EL (cell line): ENCODE measurements at places on chromosomes 13 and 19.

GRCh38 chr19:7415163-7415856, 66.6 kb downstream of the ARHGEF18 start:
- no peak for DNase-seq

GRCh38 chr13:95624020-95624419, 20.5 kb downstream of the DZIP1 start:
- peak; percentile 50 for DNase-seq

DNA sequence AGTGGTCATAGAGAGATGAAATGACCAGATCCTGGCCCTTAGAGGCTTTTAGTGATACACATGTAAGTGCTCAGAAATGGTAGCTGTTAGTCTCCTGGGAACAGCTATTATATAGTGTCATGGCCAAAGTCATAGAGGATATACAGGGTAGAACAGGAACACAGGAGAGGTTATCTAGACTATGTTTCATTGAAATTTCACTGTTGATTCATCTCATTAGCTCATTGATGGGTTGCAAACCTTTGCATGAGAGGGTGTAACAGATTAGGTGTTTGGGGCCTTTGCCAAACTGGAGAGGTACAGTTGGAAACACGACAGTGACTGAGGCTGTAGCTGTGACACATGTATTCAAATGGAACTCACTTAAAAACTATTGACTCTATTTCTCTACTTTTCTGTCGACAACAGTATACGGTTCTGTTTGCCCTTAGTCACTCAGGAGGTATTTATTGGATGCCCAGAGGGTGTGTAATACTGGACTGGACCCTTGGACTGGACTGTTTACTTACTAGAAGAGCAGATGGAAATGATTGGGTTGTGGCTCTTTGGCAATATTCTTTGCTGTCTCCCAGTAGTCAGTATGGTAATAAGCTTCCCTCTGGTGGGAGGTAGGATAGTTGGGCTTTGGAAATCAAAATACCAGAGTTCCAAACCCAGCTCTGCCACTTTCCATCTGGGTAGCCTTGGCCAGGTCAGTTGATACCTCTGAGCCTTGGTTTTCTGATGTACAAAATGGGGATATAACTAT, 29.8 kb downstream of the ARHGAP35 start:
- DNase-seq, result peak; percentile 95

DNA sequence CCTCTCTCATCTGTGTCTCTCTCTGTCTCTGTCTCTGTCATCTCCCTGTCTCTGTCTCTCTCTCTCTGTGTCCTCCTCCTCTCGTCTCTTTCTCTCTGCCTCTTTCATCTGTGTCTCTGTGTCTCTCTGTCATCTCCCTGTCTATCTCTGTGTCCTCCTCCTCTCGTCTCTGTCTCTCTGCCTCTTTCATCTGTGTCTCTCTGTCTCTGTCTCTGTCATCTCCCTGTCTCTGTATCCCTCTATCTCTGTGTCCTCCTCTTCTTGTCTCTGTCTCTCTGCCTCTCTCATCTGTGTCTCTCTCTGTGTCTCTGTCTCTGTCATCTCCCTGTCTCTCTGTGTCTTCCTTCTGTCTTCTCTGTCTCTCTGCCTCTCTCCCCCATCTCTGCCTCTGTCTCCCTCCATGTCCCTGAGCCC, 551 bp upstream of the EBI3 start:
- DNase-seq, result no peak

GRCh38 chr13:85935868-85936467, 136.7 kb upstream of the SLITRK6 start:
- DNase-seq, result no peak

DNA sequence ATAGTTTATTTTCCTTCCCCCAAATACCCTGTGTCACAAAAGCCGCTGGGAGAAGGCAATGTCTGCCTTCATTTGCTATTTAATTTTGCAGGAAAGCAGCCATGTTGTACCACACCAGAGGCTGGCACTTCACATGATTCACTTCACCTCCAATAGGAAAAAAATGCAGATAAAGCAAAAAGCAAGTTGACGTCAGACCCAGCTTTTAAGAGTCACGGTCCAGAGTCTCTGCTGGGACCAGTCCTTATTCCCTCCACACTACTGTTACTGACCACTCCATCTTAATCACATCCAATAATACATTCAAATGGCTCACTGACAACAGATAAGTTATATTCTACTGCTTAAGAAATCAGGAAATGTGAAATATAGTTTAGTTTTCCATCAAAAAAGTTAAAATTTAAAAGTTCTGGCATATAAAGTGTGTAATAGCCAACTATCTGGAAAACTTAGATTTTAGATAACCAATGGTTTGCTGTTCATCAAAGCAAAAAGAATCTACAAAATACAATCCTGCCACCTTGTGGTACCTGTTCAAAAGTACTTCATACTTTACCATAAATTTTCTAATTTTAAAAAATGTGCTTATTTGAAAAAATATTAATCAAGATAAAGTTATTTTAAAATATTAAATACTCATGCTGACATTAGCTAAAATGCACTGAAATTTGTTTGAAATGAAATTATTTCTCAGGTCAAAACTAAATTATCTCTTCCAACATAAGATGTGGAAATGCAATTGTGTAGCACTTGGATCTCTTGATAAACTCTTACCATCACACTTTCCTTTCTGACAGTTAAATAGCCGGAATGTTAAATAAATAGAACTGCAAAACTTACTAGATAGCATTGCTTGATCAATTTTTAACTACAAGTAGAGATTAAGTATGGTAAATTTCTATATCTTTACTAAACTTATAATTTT, 97.3 kb downstream of the SERP2 start:
- DNase-seq, result peak; percentile 34

- no peak for DNase-seq
Measured at GRCh38 chr13:27489456-27489855, 39.1 kb upstream of the MTIF3 start.

DNA sequence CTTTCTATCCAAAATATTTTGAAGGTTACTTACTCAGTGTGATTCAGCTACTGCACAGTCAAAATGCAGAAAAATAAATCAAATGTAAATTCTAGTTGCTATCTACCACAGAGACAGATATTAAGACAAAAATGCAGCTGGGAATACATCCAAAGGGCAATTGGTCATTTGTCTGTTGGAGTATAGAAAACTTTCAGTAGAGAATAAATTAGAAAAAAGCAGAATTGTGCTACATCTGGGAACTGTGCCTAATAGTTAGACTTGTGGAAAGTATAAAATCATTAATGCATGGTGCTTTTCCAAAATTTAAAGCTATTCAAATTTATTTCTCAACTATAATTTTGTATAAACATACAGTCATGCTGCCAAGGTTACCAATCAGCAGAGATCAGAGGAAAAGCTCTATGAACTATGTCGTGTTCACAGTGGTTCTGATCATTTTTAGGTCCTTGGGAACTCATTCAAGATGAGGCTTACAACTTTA, 1635.8 kb downstream of the PCDH9 start:
- peak; percentile 77 for DNase-seq

DNA sequence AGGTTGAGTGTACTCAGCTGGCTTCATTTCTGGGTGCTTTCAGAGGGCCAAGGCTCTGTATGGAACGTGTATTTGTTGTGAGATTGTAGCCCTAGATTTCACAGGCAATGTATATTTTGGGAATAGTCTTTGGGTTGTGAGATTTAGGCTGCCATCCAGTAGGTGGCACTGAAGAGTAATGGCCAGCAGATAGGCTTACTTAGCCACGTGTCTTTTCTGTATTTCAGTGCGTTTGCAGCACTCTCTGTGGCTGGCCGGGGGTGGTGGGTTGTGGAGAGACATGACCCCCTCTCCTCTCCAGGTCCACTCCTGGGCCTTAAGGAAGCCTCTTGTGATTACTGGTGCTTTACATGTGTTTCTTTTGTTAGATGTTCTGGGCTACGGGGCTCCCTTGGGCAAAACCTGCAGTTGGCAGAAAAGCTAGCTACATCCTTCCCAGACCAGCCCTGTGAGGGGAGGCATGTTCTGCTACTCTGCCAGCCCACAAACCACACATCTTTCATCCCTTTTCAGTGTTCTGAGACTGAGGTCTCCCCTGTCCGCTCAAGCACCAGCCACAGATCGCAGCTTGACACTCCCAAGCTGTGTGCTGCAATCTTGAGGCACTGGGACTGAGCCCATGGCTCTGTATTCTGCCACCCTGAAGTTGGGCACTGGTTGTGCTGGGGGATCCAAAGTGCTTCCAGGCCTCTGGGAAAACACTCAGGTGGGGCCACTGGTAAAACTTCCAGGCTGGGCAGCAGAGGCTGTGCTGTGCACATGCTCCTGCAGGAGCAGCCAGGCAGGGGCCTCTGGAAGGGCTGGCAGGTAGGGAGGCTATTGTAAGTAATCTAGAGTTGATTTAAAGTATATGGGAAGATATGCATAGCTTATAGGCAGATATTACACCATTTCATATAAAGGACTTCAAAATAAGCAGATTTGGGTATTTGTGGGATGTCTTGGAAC, 1096.8 kb upstream of the PCDH20 start:
- peak; percentile 2 for DNase-seq

GRCh38 chr13:51229731-51230130, 7.5 kb downstream of the FAM124A start:
- DNase-seq, result no peak

GRCh38 chr19:2542341-2543069, 66.6 kb downstream of the GADD45B start:
- DNase-seq, result no peak

- peak; percentile 40 for DNase-seq
Measured at GRCh38 chr19:39110263-39110967, 15.2 kb upstream of the PAK4 start.

- DNase-seq, result peak; percentile 60
Measured at GRCh38 chr13:46369506-46370277, 17.4 kb downstream of the RUBCNL start.

DNA sequence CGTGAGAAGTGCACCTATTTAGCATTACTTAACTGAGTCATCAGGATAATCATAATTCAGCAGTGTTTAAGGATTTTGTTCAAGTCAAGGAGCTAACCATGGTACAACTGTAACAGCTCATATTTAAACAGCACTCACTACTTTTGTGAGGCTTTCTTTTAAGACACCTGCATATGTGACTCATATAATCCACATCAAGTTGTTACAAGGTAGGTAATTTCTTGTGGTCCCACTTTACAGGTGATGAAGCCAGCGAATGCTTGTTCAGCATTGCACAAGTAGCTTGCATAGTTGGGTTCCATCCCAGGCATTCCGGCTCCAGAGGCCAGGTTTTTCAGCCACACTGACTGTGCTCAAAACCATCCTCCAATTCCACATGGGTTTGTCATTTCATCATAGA, 569.2 kb downstream of the MYO16 start:
- DNase-seq, result no peak

DNA sequence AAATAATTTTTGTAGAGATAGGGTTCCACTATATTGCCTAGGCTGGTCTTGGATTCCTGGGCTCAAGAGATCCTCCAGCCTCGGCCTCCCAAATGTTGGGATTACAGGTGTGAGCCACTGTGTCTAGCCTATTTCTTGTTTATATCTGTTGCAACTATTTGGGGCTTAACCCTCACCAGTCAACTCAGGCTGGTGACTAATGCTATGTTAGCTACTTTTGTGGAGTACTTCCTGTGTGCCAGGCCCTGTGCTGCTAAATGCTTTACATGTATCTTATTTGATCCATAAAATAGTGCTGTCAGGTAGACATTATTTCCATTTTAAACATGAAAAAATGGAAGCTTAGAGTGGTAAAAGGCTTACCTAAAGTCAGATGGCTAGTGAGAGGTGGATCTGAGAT, 13.8 kb downstream of the CEACAM1 start:
- DNase-seq, result no peak

DNA sequence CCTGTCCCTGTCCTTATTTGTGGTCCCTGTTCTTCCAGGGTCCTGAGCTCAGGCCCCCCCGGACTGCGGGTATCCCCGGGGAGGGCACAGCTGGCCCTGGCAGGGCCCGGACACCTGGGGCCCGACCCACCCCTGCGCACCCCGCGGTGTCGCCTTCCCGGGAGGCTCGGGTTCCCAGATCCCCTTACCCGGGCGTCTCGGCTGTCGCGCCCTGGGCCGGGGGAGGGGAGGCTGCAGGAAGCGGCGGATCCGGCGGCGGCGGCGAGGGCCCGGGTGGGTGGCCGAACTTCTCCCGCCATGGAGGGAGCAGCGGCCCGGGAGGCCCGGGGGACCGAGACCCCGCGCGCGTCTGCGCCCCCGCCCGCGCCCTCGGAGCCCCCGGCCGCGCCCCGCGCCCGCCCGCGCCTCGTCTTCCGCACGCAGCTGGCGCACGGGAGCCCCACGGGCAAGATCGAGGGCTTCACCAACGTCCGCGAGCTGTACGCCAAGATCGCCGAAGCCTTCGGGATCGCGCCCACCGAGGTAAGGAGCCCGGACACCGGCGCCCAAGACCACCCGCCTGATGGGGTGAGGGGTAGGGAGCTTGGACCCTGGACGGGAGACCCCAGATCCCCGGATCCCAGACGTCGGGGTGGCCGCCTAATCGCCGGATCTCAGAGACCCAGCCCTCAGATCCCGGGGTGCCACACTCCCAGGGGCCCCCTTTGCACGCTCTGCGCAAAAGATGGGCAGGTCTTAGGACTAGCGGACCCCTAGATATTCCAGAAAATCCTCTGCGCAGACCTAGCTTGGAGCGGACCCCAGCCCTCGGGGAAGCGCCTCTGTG, at the start of gene GIPC3:
Gene GIPC3, plus strand, starts transcription at position 178 of the 826 bp plus-strand sequence. Its CDS starts 120 bp downstream, at position 298.
- DNase-seq, result no peak

- DNase-seq, result no peak
Measured at GRCh38 chr13:40484101-40484800, 182.2 kb downstream of the FOXO1 start.

- peak; percentile 48 for DNase-seq
Measured at GRCh38 chr19:13717194-13717643, 47.1 kb upstream of the MRI1 start.

GRCh38 chr13:37349916-37350315, 244.5 kb upstream of the CSNK1A1L start:
- DNase-seq, result no peak

GRCh38 chr13:90281709-90282108, 1065.8 kb upstream of the MIR17HG start:
- DNase-seq, result no peak
